Germinal center (tissue), 1 donor: ENCODE measurements at places on chromosomes 7 and 10.

DNA sequence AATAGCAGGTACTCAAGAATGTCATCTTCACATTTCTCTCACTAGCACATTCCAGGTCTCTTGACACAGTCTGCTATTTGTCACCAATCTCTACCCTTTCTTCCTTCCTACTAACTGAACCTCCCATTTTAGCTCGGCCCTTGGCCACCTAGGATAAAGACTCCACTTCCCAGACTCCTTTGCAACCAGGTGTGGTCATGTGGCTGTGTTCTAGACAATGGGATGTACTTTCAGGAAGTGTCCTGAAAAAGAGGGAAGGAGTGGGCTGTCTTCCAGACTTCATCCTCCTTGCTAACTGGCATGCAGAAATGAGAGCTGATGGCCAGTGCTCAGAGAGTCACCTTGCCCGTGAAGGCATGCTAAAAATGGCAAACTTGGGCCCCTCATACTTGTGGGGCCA lies 139.2 kb downstream of the AMPH start:
- DNase-seq = no peak

DNA sequence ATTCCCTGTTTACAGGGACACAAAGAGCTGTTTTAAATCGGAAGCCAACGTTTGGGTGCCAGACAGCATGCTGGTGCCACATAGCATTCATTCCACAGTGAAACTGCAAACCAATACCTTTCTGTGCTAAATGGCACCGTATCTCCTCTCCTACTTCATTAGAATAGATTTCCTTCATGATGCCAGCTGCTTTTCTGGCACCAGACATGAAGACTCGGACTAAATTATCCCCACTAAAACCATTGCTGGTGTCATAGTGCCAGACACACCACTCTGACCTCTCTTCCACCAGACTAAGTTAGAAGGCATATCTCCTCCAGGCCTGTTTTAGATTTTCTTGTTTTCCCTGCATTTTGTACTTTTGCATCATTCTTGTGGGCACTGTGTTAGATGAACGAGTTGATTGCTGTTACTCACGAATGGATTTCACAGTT lies 155.1 kb downstream of the ETV1 start:
- no peak for DNase-seq

- no peak for DNase-seq
These were observed 6.5 kb downstream of the SLC13A1 start for GRCh38 chr7:123193235-123193634.

- no peak for DNase-seq
These were observed 201.4 kb downstream of the TNS3 start for GRCh38 chr7:47380325-47381133.

GRCh38 chr10:117530791-117531190 lies 11.8 kb upstream of the EMX2 start:
- DNase-seq = no peak

DNA sequence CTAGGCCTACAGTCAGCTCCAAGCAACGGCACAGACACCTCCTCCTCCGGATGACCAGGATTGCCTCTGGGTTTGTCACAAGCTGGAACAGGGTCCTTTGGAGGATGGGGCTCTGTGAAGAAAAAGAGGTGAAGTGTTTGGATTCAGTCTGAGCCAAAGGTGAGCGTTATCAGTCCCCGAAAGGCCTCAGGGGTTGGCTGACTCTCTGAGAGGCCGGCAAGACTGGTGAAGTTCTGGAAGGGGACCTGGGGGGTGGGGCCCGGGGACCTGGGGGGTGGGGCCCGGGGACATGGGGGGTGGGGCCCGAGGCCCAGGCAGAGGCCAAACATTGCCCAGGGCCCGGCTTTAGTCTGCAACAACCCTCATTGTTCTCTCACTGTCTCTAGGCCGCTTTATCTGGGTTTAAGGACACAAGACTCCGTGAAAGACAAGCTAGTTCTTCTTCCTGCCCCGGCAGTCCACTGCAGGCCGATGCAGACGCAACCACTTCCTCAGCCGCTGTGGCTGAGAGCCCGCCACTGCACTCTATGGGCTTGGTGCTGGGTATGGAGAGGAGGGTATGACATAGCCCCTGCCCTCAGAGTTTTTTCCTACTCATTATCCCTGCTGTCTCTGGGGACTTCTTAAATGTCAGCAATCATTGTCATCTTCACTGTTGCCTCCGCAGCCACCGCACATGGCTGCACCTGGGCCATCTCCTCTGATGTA lies 27.4 kb upstream of the PSAP start:
- no peak for DNase-seq

DNA sequence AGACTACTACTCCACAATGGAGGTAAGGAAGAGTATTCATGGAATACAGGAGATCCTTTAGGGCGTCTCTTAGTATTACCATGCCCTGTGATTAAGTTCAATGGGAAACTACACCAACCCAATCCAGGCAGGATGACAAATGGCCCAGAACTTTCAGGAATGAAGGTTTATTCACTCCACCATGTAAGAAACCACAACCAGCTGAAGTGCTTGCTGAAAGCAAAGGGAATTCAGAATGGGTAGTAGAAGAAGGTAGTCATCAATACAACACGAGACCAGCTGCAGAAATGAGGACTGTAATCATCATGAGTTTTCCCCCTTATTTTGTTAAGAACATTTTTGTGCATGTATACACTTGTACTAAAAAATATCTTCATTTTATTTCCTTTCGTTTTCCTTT lies 76.6 kb downstream of the GPR37 start:
- no peak for DNase-seq

- DNase-seq = no peak
These were observed 8.1 kb downstream of the BLVRA start for GRCh38 chr7:43766564-43766963.

DNA sequence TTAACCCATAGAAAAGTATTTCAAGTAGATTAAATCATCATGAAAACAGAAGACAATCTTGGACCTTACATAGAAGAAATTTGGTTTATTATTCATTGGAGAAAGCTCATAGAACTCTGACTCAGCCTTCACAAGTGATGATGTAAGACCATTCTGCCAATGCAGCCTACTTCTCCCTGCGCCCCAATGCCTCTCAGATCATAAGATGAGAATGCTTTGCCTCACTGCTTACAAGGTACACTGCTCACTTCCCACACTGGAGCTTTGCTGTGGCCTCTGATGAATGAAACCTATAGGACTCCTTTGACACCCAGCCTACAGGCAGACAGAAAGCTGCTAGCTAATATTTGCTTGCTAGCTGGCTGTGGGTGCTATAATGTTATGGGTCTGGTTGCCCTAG lies 569.4 kb upstream of the STEAP1 start:
- DNase-seq = no peak

- no peak for DNase-seq
These were observed 56.4 kb downstream of the ESYT2 start for GRCh38 chr7:158772916-158773315.

GRCh38 chr10:3700531-3701076 lies 84.4 kb downstream of the KLF6 start:
- no peak for DNase-seq

- no peak for DNase-seq
These were observed 40.4 kb upstream of the VDAC2 start for GRCh38 chr10:75170215-75170614.

DNA sequence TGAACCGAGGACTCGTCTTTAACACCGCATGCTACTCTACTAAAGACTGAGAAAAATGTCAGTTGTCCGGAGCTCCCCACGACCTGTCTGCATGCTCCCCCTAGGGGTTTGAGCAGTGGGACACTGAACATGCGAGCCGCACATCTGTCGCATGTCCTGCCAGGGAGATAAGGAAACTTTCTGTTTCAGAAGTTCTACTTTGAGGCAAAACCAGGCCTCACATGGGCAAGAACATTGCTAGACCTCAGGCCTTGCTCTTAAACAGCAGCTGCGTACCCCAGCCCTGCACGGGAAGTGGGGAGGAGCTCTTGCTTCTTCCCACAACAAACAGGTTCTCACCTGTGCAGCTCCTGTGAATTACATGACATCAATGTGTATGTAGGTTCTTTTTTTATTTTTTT lies 30.3 kb upstream of the HERPUD2 start:
- DNase-seq = peak; percentile 54

GRCh38 chr7:2490181-2490651 lies 14.0 kb upstream of the GRIFIN start:
- no peak for DNase-seq

GRCh38 chr10:73097305-73097670 lies 622 bp upstream of the P4HA1 start:
- no peak for DNase-seq

DNA sequence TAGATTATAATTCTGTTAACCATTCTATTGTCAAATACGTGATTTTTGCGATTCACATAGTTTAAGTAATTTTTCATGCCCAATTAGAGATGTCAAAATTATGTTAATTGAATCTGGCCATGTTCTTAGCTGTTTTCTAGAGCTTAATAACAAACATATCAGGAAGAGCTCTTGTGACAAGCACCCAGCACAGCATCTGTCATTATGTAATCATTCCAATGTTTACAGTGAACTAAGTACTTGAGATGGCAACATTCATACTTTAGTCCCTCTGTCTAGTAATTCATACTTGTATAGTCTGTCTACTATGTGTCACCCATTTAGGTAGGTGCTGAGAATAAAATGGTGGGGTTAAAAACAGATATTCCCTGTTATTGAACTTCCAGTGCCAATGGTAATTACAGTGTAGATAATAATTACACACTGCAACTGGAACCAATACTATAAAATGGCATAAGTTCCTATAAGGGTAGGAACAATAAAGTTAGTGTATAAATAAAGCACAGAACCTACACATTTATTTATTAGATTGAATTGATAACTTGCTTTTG lies 55.2 kb downstream of the ZEB1 start:
- no peak for DNase-seq

GRCh38 chr7:40457776-40458480 lies 323.1 kb downstream of the SUGCT start:
- DNase-seq = no peak

DNA sequence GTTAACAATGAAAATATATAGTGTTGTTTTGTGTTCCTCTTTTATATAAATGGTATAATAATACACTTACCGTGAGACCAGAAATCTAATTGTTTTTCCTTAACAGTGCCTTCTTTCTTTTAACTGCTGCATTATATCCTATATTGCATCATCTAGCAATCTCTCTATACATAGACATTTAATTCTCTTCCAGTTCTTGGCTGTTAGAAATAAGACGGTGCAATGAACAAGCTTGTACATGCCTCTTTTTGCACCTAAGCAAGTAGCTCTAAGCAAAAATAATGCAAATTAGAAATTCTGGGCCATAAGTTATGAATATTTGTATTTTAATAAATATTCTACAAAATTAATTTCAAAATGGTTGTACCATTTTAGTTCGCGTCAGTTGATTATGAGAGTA lies 55.9 kb upstream of the AHR start:
- no peak for DNase-seq

DNA sequence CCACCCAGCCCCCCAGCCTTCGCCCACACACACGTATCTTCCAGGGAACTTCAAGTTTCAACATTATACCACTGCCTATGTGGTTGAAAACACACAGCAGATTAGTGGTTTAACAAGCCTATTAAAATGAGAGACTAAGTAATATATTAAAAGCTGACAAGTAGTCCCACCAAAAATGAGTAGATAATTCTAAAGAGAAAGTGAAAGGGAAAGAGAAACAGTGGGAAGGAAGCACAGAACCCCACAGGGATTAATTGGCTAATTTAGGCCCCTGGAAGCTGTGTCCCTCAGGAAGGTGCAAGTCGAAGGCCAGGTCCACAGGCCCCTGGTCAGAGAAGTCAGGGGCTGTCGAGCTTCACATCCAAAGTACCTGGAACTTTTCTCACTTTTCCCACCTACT lies 210.5 kb upstream of the YAE1 start:
- no peak for DNase-seq

DNA sequence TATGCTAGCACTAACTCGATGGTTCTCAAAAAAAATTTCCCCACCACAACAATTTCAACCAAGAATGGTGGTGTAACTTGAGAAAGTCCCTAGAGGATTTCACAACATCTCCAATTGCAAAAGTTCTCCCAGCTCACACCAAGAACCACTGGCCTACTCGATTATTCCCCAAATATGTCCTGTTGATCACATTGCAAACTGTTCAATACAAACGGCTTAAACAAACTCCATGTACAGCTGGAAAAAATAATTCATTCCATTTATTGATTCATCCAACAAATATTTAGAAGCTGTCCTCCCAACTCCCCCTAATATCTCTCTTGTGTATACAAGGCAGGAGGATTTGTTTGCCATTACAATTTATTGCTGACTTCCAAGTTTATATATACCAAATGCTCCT lies 19.1 kb downstream of the TMEM176B start:
- no peak for DNase-seq

- DNase-seq = no peak
These were observed 21.0 kb upstream of the C10orf71 start for GRCh38 chr10:49277973-49278372.

DNA sequence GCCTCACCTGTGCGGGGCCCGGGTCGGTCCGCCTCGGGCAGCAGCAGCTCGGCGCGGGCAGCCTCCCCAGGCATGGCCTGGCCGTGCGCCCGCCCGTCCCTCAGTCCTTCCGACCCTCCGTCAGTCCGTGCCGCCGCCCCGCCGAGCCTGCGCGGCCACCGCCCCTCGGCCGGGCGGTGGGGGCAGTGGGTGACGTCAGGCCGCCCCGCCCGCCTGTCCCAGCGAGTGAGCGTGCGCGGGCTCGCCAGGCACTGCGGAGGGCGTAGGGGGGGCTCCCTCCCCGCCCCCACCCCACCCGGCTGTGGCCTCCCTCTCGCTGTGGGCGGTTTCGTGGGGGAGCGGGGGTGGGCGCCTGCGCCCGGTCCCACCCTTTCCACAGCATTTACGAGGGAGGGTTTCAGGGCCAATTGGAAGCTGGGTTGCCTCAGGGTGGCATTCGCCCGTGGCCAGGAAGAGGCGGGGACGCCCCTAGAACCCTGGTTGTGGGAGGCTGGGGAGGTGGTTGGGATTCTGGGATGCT lies at the start of gene NACAD:
Gene NACAD (minus strand): TSS at position 149 of the 520 bp plus-strand sequence. CDS start 75 bp downstream, at position 74.
- no peak for DNase-seq

- DNase-seq = no peak
These were observed 95.5 kb downstream of the MBL2 start for GRCh38 chr10:52677086-52677485.

DNA sequence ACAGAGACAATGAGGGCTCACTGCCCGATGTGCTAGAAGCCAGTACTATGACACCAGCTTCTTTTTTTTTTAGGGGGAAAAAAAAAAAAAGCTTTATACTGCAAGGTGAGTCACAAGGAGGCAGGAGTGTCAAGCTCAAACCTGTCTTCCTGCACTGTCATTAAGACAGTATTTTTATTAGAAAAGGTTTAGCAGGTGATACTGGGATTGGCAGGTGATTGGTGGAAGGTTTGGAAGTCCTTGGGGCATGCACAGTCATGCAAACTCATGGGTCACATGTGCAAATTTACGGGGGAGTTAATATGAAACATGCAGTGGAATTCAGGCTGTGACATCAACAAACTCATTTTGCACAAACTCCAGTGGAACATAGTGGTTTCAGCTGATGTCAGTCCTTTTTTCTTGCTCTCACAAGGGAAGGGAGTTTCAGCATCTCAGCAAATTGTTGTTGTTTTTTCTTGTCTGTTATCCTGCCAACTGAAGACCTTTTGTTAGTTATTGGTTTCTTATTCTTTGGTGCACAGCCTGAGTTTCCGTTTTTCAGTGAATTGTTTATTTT lies 530.6 kb downstream of the ANKRD7 start:
- no peak for DNase-seq

- DNase-seq = no peak
These were observed 39.8 kb upstream of the GPR22 start for GRCh38 chr7:107430057-107430456.
